ENCODE measurements at places on chromosomes 5 and 9.
A peak's percentile ranks its signal among the peaks of the same experiment; 100 is the strongest.

DNA sequence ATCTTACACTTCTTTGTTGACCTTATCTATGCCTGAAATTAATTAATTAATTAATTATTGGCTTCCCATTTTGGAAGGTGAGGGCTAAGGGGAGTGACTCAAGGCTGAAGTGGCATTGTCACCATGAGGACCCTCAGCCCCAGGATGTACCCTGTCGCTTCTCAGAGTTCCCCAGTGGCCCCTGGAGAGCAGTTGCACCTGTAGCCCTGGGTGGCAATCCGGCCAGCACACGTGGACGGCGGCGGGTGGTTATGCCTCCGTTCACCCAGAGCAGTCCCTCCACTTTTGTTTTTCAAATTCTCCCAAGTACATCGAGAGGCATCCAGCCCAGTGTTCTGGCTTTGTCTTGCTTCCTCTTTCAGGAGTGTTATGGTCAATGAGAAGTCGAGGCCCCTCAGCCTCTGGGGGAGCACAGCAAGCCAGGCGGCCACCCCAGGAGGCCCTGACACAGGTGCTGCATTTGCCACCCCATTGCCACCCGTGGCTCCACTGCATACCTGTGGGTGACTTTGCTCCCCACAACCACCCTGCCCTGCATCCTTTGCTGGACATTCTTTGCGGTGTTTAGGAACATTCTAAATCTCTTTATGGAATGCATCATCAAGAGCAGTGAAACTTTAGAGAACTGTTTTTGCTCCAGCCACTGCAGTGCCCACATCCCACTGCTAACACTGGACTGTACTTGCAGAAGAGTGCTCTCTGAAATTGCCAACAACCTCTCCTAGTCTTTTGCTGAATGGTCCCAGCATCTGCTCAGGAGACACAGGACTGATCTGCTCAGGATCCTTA is 11.5 kb upstream of the IRX2 start:
- DNase-seq = no peak

DNA sequence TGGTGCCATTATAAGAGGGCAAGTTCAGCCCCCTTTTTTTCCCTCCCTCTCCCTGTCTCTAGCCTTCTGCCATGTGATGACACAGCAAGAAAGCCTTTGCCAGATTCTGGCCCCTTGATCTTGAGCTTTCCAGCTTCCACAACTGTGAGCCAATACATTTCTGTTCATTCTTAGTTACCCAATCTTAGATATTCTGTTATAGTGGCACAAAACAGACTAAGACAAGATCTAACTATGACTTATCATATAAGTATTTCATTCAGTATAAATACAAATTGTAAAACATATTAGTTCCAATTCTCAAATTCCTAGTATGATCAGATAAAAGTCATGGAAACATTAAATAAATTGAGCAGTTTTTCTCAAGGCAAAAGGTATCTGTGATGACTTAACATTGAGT is 276.3 kb downstream of the COX7C start:
- no peak for DNase-seq

DNA sequence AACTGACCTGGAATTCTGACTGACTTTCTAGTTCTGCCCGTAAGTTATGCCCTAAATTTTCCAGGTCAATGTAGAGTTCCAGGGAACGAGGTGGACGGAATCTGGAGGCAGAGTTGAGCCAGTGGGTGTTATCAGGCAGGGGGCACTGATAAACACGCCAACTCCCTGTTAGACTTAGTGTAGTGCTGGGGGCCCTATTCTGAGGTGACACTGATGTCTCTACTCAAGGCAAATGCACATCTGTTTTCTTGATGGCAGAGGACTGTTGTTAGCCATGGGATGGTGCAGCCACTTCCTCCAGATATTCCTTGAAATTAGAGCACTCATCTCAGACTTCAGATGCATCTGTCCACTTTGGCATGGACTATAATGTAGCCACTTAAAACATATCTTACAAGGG is 83.5 kb downstream of the C9orf152 start:
- DNase-seq = no peak

DNA sequence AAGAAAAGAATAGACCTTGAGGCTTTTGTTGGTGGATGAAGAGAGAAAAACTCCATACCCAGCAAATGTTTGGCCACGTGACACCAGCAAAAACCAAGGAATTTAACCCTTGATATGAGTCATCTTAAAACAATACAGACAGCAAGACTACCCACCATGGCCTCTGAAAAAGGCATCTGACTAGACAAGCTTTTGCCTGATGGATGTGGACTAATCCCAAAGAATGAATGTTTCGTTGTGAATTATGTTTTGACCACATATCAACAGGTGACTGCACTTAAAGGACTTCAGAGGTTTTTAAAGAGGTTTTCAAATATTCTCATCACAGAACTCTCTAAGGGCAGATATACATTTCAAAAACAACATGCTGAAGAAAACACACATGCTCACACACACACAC is 33.0 kb upstream of the SLC1A3 start:
- no peak for DNase-seq

DNA sequence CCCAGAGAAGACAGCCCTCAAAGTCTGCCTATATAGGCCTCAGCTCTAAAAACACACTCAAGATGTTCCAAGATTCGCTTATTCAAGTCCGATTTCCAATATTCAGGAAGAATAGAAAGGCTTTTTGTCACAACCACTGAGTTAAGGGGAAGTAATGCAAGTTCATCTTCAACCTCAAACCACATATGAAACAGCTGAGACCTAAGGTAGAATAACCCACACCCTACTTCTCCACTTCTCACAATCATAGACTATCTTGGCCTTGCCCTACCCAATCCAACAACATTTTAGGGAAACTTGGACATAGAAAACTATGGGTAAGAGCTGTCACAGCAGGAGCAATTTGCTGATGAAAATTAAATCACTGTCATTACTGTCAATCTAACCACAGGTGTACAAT is 152.0 kb upstream of the LRRTM2 start:
- DNase-seq = no peak

DNA sequence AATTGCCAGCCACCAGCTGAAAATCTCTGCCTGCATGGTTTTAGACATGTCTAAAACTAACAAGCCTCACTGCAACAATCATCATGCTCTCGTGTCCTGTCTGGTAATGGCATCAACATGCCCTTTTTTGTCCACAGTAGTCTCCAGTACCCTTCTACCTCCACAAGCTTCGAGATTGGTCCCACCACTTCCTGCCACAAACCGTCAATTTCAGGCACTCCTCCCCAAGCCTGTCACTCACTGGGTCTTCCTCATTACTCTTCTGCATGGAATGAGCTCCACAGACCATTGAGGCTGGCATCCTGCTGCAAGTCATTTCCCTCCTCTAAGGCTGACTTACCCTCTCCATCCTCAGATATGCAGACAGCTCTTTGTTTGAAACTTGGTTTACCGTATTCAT is 9.0 kb downstream of the LPAR1 start:
- DNase-seq = no peak

GRCh38 chr5:57176350-57176857 is 2.5 kb downstream of the GPBP1 start:
- DNase-seq = no peak

- no peak for DNase-seq
These were observed 73.4 kb upstream of the ASS1 start for GRCh38 chr9:130371196-130371966.

DNA sequence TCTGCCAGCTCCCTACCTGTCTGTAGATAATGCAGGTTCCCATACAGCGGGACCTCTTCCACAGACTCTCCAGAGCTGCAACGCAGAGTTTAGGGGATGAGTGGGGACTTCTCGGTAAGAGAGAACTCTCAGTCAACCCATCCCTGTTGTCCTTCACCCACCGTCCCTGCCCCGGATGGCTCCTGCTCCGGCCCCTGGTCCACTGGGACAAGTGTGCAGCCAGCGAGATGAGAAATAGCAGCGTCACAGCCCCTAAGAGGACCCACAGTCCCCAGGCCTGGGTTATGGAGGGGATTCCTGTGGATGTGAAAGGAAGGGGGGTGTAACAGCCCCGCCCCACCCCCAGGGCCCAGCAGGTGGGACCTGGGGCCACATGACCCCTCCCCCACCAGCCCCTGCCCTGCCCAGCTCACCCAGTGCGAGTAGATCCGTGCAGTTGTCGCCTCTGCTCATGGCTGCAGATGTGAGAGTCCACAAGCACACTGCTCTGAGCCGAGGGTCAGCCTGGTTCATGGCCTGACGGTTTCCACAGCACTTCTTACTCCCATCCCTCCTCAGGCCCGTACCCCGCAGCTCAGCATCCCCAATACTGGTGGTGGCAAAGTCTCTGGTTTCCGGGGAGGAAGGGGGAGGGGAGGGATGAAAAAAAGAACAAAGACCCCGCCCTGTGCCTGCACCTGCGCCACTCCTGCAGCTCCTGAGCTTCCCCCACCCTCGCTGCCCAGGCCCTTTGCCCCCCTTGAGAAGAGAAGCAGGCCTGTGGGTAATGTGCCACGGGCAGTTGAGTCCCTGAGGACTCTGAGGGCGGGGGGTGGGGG is at the start of gene SIT1:
Gene SIT1 (minus strand): TSS at position 591 of the 818 bp plus-strand sequence. CDS start 78 bp downstream, at position 513.
- DNase-seq = no peak

GRCh38 chr5:72542695-72543094 is 35.5 kb upstream of the ZNF366 start:
- no peak for DNase-seq

- DNase-seq = no peak
These were observed 234.1 kb downstream of the AUH start for GRCh38 chr9:91127653-91128052.

- DNase-seq = no peak
These were observed 113.4 kb upstream of the MSX2 start for GRCh38 chr5:174610968-174611367.

DNA sequence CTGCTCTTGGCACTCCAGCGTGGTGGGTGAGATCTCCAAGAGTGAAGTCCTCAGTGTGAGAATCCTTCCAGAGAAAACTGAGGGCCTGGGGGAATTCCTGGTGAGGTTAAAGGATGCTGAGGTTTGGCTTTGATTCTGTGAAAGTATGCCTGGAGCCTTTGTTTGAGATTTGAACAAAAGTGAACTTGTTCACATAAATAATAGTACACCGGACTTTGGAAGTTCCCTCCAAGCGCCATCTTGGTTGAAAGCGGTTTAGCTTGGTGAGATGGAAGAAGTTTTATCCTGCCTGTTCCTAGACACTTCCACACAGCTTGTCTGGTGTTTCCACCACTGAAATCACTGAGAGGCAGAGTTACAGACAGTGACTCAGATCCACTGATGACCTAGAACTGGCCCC is 286.4 kb downstream of the NTRK2 start:
- no peak for DNase-seq

DNA sequence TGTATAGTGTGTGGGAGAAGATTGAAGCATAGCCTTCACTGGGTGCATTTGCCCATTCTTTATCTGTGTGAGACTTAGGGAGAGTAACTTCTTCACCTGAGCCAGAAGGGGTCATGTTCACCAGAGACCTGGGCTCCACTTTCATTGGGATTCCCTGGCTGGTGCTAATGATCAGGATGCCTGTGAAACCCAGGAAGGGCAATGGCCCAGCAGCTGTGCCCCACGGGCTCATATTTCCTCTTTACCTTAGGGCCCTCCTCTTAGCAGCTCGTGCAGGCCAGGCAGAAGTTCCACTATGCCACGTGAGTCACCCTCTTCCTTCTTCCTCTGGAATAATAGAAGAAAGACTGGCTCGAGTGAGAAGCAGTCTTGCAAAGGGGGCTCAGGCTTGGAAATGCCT is 5.0 kb downstream of the PPARGC1B start:
- DNase-seq = peak; percentile 24

DNA sequence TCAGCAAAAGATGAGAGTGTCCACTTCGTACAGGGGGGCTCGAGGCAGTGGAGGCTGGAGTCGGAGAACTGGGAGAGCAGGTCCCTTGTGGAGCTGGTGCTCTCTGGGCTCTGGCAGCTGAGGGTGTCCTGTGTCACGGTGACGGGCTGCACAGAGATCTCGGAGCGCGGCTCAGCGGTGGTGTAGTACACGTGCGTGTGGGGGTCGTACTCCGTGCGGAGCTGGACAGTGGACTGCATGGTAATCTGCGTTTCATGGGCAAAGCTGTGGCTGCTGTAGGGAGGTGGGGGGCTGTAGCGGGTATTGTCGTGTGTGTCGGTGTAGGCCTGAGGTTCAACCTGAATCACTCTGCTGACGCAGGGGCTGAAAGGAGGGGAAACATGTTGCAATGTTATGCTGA is 48.0 kb downstream of the PTCH1 start:
- no peak for DNase-seq

GRCh38 chr9:83956086-83956435 is 24.0 kb downstream of the HNRNPK start:
- no peak for DNase-seq

GRCh38 chr5:176545737-176546509 is 3.2 kb upstream of the CDHR2 start:
- no peak for DNase-seq

DNA sequence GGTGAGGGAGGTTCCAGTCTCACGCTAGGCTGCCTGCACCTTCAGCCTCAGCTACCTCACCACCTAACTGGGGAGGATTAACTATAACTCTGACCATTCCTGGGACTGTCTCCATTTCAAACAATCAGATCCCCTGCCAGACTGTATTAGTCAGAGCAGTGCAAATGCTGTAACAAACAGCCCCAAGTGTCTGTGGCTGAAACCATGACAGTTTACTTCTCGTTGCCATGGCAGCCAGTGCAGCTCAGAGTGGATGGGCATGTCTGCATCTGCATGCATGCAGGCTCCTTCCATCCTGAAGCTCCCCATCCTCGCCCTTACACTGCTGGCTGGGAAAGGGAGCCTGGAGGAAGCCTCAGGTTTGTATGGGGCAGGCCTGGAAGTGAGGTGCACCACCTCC is 86.7 kb downstream of the KCNIP1 start:
- DNase-seq = no peak

- no peak for DNase-seq
These were observed 2.8 kb upstream of the PRLR start for GRCh38 chr5:35233121-35233520.

- DNase-seq = no peak
These were observed 1.7 kb upstream of the PTGDS start for GRCh38 chr9:136975644-136976043.

DNA sequence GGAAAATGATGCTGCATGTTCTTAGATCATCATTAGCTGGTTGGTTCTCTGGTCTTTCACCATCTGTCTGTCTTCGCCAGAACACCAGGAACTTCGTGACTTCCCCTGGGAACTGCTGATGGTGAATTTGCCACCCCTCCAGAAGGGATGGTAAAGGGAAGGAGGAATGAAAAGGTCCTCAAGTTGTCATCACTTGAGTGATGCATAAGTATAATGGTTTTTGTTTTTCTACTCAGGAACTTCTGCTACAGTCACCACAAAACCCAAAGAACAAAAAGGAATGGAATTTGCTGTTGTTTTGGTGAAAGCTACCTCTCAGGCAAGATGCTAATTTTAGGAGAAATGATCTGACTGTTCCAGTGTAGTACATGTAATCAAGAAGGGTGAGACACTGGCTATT is 328.4 kb downstream of the ARHGEF28 start:
- DNase-seq = no peak

DNA sequence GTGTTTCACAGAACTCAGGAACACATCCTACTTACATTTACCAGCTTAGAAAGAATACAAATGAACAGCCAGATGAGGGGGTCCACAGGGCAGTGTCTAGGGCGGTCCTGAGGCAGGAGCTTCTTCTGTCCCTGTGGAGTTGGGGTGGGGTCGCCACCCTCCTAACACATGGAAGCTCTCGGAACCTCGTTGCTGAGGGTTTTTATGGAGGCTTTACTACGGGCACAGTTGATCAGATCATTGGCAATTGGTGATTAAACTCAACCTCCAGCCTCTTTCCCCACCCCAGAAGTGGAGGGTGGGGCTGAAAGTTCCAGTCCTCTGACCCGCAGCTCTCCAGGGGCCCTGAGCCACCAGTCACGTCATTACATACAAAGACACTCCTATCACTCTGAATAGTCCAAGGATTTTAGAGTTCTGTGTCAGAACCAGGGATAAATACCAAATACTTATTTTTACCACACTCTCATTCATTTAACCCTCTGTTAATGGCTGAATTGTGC is 156.9 kb downstream of the COL23A1 start:
- DNase-seq = no peak
